ENCODE measurements at places on chromosomes 2 and 18. TPM values are rescaled to one million over a fixed set of nuclear protein-coding genes. Genes with fewer than 3 reads are reported as not detected.

LRATD1 gene
- total RNA-seq: 0.59 TPM

APLF gene
- 4.6 TPM for total RNA-seq

MRO gene
- 2.1 TPM for total RNA-seq

SCTR gene
- total RNA-seq: not detected

PKDCC gene
- total RNA-seq: 65.5 TPM

EML6 gene
- 0.20 TPM for total RNA-seq

CD28 gene
- not detected for total RNA-seq

RIT2 gene
- total RNA-seq: not detected

RAB1A gene
- total RNA-seq: 81.5 TPM

COL4A3 gene
- total RNA-seq: 4.2 TPM

HRH4 gene
- total RNA-seq: not detected

KANSL3 gene
- 17.0 TPM for total RNA-seq

REG1B gene
- not detected for total RNA-seq

RAMP1 gene
- 37.2 TPM for total RNA-seq

REG1A gene
- not detected for total RNA-seq

COL4A4 gene
- 35.2 TPM for total RNA-seq

MEP1B gene
- not detected for total RNA-seq

EVX2 gene
- total RNA-seq: not detected

SESTD1 gene
- total RNA-seq: 42.4 TPM

LRP1B gene
- total RNA-seq: 0.49 TPM

ZSWIM2 gene
- not detected for total RNA-seq

PCARE gene
- total RNA-seq: not detected

UPP2 gene
- not detected for total RNA-seq

METTL5 gene
- total RNA-seq: 32.0 TPM

LIMS4 gene
- 20.4 TPM for total RNA-seq

RGPD8 gene
- total RNA-seq: 6.4 TPM

DSC2 gene
- not detected for total RNA-seq

FSHR gene
- not detected for total RNA-seq

DSG4 gene
- total RNA-seq: not detected

HOXD13 gene
- not detected for total RNA-seq

ZBTB7C gene
- 0.29 TPM for total RNA-seq

LMAN2L gene
- 8.3 TPM for total RNA-seq

CIB4 gene
- not detected for total RNA-seq

FBXO15 gene
- total RNA-seq: not detected

CNTNAP5 gene
- total RNA-seq: not detected

WNT6 gene
- total RNA-seq: 0.06 TPM

OXER1 gene
- not detected for total RNA-seq

ATOH8 gene
- total RNA-seq: 31.2 TPM

OST4 gene
- 215 TPM for total RNA-seq

CFAP65 gene
- total RNA-seq: not detected

RFX8 gene
- not detected for total RNA-seq

ERMN gene
- total RNA-seq: not detected

MTX2 gene
- 19.0 TPM for total RNA-seq

ANO7 gene
- 1.00 TPM for total RNA-seq

NOTO gene
- not detected for total RNA-seq

MAPRE3 gene
- 14.4 TPM for total RNA-seq

C1QL2 gene
- total RNA-seq: not detected

All from cardiac ventricle fibroblast (primary cell).